ENCODE measurements at places on chromosomes 16 and 17.

DNA sequence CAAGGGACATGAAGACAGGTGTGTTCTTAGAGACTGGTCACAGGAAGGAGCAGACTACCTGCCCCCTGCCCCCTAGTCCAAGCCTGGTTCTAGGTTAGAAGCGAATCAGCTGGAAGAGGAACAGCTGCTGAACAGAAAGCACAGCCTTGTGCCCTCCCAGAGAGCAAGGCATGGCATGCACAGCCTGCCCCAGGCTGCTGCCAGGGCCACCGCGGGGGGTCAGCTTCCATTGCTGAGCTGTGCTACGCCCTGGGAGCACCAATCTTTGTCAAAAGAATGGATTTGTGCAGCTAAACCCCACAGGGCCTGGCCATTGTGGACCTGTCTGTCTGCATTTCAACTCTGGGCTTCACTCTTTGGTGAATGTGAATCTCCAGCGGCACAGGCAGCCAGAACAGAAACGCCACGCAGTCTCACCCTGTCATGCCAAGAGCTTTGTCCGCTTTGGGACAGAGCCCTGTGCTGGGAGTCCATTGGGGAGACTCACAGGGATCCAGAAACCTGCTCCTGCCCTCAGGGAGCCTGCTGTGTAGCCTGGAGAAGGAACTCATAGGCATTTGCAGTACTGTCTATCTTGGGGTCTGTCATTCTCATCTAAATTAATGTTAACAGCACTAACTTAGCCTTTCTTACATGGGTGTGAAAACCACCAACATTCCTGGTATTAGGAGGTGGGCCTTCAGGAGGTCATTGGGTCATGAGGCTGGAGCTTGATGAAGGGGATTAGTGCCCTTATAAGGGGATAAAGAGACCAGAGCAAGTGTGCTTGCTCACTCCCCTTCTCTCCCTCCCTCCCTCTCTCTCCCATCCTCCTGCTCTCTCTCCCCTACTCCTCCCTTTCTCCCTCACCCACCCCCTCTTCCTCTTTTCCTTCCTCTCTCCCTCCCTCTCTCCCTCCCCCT, 25.6 kb upstream of the CDRT4 start:
- no peak for DNase-seq

GRCh38 chr16:81210807-81211206, 27.7 kb upstream of the BCO1 start:
- no peak for DNase-seq

- DNase-seq, result no peak
These were observed 47.5 kb downstream of the BAIAP2 start for GRCh38 chr17:81082177-81083073.

- peak; percentile 16 for DNase-seq
These were observed 785 bp downstream of the UBALD1 start for GRCh38 chr16:4613636-4614570.

GRCh38 chr17:2102931-2103809, 48.3 kb downstream of the HIC1 start:
- no peak for DNase-seq

- DNase-seq, result no peak
These were observed 84.7 kb downstream of the LMF1 start for GRCh38 chr16:886084-886543.

DNA sequence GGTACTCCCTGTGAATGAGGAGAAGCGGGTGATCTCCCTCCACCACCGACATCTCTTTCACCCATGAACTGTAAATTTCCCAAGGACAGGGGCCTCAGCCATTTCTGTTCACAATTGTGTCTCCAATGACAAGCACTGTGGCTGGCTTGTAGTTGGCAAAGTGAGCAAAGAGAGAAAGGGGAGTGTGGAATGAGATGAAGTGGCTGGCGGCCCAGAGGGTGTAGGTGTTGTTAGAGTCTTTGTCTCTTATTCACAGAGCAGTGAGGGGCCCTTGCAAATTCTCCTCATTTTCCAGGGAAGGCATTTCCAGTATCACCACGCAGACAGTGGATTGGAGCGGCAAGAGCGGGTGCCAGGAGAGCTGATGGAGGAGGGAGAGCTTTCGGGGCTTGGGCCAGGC, 411.7 kb upstream of the EEF2KMT start:
- DNase-seq, result no peak

GRCh38 chr17:9677411-9677810, 32.1 kb downstream of the USP43 start:
- no peak for DNase-seq

- DNase-seq, result no peak
These were observed 13.4 kb downstream of the UTP6 start for GRCh38 chr17:31888124-31888523.

GRCh38 chr17:15884731-15885130, 60.2 kb upstream of the ADORA2B start:
- DNase-seq, result no peak

DNA sequence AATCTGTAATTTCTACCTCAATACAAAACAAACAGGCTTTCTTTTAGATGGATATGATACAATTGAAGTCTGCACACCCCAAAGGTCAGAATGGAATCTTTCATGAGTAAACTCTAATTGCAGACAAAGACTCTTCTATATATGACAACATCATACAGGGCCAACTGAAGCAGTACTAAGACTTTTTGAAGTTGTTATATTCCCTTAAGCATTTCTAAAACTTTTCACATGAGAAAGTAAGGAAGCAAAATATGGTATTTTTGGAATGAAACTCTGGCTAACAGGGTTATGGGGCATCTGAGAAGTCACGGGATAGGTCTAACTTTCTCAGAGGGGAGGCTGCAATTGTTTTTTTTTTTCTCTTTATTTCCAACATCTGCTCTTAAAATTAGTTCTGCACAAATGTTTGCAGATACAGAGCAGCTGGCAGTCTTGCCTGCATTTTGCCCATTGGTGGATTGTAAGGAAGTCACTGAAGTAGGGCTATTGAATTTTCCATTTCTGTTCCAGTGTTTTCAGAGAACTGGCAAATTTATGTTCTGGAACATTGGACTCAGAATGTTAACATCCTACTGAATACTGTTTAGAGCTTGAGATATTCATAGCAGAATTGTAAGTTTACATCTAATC, 59.1 kb downstream of the SSH2 start:
- no peak for DNase-seq

GRCh38 chr17:40224718-40225550, 5.8 kb downstream of the WIPF2 start:
- no peak for DNase-seq

DNA sequence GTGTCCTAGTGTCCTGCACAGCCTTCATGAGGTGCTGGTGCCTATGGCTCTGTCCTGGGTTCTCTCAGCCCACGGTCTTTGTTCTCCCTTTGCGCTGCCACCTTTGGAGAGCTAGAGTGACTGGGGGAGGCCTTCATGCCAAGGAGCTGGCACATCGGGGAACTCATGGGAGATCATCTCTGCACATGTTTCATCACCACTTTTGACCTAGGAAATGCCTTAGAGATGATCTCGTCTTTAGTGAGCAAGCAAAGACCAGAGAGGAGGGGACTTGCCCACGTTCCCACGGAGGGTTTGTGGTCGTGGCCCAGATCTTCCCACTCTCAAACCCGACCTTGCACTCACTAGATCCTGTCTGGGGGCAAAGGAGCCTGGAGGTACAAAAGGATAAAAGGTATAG, 23.5 kb downstream of the TBX4 start:
- DNase-seq, result no peak

DNA sequence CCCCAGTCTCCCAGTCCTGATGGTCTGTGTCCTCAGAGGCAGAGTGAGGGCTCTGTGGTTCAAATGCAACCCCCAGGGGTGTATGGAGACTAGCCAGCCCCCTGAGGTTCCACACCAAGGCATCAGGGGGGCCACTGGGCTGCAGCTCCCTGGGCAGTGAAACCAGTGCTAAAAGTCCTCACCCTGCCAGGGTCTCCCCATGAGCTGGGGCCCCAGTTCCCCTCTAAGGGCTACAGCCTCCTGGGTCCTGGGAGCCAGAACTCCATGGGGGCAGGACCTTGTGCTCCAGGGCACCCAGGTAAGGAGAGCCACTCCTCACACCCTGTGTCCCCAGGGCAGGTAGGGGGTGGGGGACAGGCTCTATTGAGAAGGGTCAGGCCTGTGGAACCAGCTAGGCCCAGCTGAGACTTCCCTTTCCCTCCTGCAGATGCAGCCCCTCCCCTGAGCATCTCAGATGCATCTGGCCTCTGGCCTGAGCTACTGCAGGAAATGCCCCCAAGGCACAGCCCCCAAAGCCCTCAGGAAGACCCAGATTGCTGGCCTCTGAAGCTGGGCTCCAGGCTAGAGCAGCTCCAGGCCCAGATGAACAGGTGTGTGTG, 6.4 kb upstream of the DCAF7 start:
- no peak for DNase-seq

GRCh38 chr16:88810912-88811768, 588 bp downstream of the APRT start:
- DNase-seq, result peak; percentile 48

DNA sequence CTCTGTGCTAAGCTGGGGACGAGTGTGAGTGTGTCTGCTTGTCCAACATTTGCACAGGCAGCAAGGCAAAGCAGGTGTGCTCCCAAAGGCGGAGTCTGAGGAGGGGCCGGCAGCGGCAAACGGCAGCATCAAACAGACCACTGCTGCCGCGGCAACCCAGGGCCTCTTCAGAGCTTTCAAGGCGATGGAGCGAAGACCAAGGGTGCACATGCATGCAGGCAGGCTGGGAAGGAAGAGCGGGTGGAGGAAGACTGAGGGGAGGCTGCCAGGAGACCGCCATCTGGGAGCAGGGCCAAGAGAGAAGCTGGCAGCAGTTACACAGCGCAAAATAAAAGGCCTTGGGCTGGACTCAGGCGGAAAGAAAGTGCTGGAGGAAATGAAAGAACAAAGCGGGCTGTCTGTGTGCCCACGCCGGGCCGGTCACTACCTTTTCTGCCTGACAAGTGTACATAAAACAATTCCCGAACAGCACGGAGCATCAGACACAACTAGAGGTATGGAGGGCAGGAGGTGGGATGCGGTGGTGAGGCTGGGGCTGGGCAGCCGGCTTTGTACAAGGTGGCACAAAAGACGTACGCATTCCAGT, 8.5 kb downstream of the TIMM22 start:
- DNase-seq, result no peak

- DNase-seq, result no peak
These were observed 2.1 kb downstream of the SPAG9 start for GRCh38 chr17:51118330-51119195.

GRCh38 chr16:54455030-54455725, 168.6 kb upstream of the IRX3 start:
- DNase-seq, result no peak

- DNase-seq, result no peak
These were observed 188.0 kb upstream of the TNRC6C start for GRCh38 chr17:77770331-77771105.

DNA sequence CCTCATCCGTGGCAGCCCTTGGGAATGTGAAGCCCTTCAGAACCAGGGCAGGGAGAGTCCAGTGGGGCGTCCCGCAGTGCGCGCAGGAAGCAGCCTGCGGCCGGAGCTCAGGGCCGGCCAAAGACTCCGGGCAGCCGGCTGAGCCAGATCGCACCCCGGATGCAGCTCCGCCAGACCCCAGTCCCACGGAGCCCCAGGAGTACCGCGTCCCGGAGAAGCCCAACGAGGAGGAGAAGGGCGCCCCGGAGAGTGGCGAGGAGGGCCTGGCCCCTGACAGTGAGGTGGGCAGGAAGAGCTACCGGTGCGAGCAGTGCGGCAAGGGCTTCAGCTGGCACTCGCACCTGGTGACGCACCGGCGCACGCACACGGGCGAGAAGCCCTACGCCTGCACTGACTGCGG, 6.9 kb downstream of the ZNF205 start:
- DNase-seq, result no peak

DNA sequence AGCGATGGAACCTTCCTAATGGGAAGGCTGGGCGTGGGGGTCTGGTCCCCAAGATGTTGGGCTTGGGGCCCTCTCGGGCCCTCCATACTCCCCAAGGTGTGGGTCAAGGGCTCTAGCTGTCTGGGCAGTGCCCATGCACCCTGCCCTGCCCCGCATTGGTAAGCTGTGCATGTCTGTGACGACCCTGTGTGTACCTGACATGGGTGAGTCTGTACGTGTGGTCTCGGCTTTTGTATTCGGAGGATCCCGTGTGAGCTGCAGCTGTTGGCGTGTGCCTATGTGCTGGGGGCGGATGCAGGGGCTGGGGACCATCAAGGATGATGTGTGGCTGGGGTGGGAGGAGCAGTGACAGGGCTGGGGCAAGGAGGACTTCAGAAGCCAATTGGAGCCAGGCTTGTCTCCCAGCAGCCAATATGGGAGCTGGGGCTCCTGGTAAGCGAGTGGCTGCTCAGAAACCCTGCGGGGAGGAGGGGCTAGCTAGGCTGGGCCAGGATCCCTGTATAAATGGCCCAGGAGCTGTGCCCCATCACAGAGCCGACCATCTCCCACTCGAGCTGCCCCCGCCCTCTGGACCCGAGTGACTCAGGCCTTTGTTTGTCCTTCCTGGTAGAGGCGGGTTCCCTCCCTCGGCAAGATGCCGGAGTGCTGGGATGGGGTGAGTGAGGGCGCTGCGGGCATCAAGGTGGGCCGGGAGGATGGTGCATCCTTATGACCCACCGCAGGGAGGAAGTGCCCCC, at the start of gene NDRG4:
Gene NDRG4, plus strand, starts transcription at position 529 of the 737 bp plus-strand sequence. Its CDS starts 106 bp downstream, at position 635.
- DNase-seq, result no peak

DNA sequence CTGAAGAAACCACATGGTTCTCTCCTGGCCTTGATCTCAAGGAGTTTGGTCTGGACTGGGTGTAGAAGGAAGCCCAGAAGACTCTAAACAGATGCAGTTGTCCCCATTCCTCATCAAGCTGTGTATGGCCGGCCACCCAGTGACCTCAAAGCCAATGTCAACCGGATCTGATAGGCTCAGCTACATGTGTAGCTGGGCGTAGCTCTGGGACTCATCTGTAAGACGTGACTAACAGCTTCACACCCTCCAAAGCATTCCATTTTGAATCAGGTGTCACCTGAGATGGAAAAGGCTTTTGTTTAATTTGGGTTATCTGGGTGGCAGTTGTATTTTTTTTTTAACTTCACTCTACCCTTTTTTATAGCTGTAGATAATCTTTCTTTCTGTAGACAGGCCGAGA, 130.4 kb downstream of the ABCC12 start:
- DNase-seq, result no peak

- DNase-seq, result no peak
These were observed 14.6 kb upstream of the CNGB1 start for GRCh38 chr16:57985204-57986181.

DNA sequence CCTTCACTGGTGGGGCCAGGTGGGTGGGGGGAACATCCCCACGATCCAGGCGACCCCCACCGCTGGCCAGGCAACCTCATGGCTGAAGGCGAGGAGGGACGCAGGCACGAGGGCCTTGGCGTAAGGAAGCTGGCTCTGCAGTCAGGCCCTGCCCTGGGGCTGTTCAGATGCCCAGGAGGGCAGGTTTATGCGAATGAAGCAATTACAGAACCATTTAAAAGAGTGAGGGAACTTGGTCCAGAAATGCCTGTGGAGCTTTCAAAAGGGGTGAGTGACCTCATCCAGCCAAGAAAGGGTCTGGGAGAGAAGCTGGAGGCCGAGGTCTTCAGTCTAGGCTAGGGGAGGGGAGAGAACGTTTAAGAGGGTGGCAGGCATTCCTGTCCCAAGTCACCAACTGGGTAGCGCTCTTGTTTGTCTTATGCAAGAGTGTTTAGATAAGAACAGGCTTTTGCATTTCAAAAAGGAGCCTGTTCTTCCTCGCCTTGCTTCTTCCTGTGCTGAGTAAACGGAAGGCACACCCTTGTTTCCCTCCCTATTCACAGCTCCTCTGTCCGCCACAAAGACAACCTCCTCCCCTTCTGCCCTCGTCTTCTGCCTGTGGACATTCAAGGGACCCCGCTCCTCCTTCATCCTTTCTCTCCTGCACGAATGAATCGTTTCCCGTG, 183.5 kb upstream of the SDK2 start:
- no peak for DNase-seq

- DNase-seq, result no peak
These were observed 168.1 kb downstream of the ZFHX3 start for GRCh38 chr16:72879846-72880245.
